Heart right ventricle (tissue), 16 donors: ENCODE measurements at places on chromosomes 5 and 9.

GRCh38 chr5:170161069-170161468 lies 55.4 kb downstream of the FOXI1 start:
- DNase-seq, result no peak

GRCh38 chr5:122413722-122414121 lies 101.7 kb downstream of the SNCAIP start:
- no peak for DNase-seq

DNA sequence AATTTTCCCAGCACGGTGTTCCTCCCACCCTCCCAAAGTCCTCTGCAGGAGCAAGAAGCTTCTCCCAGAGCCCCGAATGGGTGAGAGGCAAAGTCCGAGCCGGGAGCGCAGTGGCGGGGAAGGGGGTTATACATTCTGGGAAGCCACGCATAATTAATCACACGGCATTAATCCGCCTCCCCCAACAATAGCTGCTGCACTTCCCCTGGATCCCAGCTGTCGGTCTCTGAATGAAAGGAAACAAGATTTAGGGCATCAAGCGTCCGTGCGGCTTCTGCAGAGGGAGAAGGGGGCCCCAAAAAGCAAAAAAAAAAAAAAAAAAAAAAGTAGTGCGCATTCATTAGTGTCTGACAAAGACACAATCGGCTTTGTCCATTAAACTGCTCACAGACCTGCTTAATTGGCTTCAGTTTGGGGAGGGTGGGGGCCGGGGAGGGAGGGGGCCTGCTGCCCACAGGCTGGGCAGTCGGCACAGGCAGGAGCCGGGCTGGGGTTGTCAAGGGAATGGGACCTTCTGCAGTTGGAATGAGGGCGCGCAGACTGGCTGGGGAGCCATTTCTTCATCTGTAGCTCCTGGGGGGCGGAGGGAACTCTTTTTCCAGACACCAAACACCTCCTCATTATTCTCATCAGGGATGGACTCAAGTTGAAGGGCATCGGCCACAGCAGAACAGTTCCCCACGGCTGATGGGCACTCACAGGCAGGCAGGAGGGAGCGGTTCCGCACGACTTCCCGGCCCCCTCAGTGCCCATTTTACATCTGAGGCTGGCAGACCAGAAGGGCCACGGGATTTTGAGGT lies 3.4 kb downstream of the NOTCH1 start:
- DNase-seq, result no peak

GRCh38 chr5:155530046-155530445 lies 516.5 kb downstream of the KIF4B start:
- no peak for DNase-seq

GRCh38 chr5:133309166-133309795 lies 257.5 kb downstream of the HSPA4 start:
- no peak for DNase-seq

DNA sequence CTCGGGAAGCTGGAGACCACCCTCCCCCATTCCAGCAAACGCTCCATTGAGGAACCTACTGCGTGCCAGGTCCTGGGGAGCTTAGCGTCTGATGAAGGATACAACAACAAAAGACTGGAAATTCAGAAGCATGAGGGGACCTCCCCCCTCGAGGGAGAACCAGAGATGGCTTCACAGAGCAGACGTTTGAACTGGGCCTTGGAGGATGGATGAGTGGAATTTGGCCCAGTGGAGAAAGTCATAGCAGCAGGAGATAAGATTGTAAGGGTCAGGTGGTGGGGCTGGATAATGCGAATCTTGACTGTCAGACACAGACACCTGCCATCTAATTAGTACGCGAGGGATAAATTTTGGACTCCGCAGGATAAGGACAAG lies 1.2 kb upstream of the SLC25A51 start:
- DNase-seq, result no peak

DNA sequence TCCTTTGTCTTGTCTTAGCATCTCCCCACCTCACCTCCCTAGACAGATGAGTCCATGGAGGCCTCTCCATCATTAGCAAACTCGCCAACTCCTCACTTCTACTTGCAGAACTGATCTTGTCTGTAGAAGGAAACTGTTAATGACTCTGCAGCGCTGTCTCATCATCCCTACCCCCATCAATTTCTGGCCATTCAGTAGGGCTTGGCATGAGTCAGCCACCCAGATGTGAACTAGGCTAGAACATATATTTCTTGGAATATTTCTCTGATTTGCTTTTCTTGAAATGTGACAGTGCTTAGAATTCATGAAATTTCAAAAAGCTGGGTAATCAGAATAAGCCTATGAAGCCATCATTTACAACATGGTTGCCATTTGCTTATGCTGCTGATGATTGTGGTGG lies 1125.0 kb upstream of the DMAC1 start:
- no peak for DNase-seq

GRCh38 chr9:114397219-114397847 lies 9.6 kb upstream of the AKNA start:
- DNase-seq, result no peak
